ENCODE measurements at places on chromosomes 5 and 9. TPM values are rescaled to one million over a fixed set of nuclear protein-coding genes. Genes with fewer than 3 reads are reported as not detected.

GRCh38 chr5:113404269-113404668, 30.5 kb downstream of the TSSK1B start:
- DNase-seq, result no peak

- DNase-seq, result no peak
Observed at GRCh38 chr9:5354184-5354583, 14.5 kb upstream of the RLN1 start.

GRCh38 chr9:137320555-137321384, 18.7 kb upstream of the NRARP start:
- DNase-seq, result peak; percentile 17

GRCh38 chr9:128061275-128061960, 5.7 kb downstream of the NAIF1 start:
- DNase-seq, result no peak

DNA sequence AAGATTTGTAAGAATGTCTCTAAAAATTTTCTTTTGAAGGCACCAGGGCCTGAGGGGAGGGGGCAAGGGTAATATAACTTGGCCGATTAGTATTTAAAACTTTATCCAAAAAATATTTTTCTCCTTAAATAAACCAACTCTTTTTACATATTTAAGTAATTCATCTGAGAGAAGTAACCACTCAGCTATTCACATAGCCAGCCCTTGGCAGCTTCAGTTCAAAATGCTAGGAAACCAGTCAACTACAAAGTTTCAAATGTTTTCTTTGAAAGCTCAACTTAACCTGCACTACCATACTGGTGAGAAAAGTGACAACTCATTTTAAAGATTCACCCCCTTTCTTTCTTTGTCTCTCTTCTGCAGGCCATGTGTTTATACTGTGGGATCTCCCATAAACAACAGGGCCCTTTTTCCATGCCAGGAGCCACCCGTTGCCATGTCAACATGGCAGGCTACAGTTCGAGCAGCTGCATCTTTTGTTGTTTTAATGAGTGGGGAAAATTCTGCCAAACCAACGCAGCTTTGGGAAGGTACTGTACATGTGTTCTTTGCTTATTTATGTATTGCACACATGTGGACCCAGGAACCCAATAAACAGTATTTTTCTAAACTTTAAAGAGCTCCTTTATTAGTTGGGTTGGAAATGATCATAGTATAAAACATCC, 46.3 kb downstream of the AOPEP start:
- no peak for DNase-seq

GRCh38 chr9:69847491-69847890, 26.9 kb downstream of the CFAP95 start:
- no peak for DNase-seq

DNA sequence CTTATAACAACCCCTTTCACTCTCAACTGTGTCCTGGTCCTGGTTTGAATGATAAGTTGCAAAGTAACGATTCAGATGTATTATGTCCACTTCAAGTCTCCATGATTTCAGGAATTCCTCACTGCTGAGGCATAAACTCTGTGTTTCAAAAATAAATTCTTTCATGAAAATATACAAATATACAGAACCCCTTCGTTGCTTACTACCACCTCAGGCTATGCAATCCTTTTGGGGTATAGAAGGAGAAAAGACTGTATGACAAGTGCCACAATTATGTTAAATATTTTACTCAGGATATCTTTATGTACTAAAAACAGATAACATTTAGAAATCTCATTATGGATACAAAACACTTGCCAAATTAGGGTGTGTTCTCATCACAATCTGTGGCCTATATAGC, 190.7 kb downstream of the KCTD16 start:
- DNase-seq, result no peak

DNA sequence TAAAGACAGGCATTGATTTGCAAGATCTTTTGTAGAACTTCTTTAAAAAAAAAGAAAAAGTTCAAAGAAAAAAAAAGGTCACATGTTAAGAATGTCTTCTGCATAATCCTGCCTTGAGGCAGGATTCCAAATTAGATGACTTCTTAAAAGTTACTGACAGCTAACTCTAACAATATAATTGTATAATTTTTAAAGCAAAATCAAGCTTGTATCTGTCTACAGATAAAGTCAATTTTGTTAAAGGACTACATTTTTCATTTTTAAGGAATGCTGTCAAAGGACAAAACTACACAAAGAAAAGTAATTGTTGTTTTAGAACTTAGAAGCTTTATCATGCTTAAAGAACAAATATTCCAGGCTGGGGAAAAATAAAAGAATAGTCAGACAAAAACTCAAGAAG, 57.8 kb downstream of the MPDZ start:
- DNase-seq, result no peak

DNA sequence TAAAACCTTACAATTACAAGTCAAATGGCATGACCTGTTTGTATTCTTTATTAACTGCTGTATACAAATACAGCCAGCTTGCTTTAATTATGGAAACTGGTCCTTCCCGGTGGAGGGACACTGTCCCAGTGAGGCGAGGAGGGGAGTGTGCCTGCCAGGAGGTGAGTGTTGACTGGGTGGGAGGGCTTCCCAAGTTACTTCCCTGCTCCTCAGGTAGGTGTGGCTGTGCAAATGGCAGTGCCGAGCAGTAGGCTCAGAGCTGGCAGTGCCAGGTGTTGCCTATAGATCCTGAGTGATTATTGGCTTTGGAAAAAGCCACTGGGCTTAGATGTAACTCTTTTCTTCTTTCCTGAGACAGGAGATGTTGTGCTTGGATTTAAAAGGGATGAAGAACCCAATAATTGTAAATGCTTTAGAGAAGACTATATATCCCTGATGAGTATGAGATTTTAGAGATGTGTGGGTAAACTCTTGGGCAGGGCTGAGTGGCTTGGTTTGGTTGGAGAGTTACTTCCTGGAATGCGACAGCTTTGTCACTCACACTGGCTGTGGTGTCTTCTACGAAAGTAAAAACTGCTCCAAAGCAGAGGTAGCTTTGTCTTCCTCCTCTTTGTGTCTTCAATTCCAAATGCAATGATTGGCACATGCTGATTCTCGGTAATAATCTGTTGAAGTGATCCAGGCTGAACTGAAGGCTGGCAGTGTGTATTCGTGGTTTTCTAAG, 43.7 kb downstream of the GLRX start:
- DNase-seq, result no peak

GRCh38 chr5:139468421-139468931, 2.3 kb upstream of the SMIM33 start:
- DNase-seq, result no peak

GRCh38 chr9:96203867-96204501, 98.0 kb downstream of the HSD17B3 start:
- no peak for DNase-seq

DNA sequence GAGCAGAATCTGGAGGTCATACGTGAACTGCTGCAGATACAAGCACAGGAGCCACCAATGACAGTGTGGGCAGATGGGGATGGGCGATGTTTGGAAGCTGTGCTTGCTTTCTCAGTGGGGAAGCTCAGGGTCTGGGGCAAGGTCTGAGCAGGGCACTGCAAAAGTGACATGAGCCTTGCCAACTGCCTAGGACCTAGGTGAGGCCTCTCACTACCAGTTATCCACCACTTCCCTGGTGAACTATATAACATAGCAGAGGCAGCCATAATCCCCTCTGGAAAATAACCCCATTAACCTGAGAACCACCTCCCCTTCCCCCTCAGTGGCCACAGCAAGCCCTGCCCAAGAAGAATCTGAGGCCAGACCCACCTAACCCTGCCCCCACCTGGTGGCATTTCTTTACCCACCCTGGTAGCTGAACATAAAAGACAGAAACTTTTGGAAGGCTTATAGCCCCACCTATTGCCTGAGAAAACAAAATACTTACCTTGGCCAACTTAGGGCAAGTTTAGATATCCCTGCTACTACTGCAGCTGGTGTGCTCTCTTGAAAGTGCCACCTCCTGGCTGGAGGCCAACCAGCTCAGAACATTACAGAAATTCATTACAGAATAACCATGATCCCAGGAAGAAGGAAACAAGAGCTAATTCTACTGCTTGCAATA, 18.8 kb upstream of the SPEF2 start:
- DNase-seq, result peak; percentile 53

- no peak for DNase-seq
Observed at GRCh38 chr9:113350937-113351336, 1.6 kb downstream of the BSPRY start.

DNA sequence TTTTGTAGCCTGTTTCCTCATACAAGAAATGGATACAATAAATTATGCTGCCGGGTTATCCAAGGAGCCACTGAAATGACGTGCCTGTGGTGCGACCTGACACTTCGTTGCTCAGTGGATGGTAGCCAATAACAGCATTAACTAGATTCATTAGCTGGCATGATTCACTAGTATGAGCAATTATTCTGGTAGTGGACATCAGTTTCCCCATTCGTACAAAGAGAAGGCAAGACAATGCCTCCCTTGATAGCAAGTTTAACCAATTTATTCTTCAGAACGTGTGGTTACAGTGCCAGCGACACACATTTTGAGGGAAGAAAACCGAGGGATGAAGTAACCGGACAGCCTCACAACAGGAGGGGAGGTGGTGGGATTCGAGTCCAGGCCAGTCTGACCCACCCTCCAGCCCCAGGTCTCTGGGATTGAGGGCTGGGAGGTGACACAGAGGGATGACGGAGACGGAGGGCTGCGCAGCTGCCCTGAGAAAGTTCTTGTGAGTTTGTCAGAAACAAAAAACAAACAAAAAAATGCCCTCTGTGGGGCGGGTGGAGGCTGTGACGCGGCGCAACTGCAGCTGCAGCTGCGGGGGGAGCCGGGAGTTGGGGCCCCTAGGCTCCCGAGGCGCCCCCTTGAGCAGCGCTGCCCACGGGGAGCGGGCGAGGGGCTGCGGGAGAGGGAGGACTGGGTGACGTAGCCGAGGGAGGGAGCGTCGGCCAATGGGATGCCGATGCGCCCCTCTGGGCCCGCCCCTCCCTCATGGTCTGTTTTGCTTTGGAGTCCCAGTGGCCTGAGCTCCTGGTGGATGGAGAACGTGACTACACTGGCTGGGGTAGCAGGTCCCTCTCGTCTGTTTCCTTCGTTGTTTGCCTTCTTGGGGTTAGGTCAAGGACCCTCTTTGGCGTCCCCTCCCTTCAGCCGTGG, 10.9 kb downstream of the LHX2 start:
- DNase-seq, result no peak

- DNase-seq, result no peak
Observed at GRCh38 chr5:11602298-11602697, 301.9 kb downstream of the CTNND2 start.

GRCh38 chr5:27788184-27788583, 749.8 kb upstream of the CDH9 start:
- no peak for DNase-seq

DNA sequence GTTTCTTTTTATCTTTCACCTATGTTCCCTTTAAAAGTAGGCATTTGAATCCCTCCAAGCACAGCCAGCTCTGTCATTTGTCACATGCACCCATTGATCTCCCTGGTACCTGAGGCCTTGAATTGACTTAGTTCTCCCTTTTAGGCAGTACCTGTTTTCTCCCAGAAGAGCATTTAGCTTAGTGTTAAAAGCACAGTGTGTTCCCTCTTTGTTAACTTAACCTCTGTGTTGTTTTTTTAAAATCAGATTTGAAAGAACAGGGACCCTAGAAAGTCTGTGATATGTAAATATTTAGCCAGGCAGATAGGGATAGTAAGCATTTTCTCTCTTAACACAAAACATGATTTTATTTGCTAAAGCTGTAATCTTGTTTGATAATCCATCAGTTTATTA, 113.8 kb upstream of the SPATA31D4 start:
- no peak for DNase-seq

The GDNF gene
- total RNA-seq, result 2.2 TPM

The S100Z gene
- total RNA-seq, result not detected

The GRM6 gene
- total RNA-seq, result not detected

The GARIN3 gene
- not detected for total RNA-seq

The WDR38 gene
- total RNA-seq, result not detected

The CORO2A gene
- total RNA-seq, result 50.9 TPM

The RAD23B gene
- total RNA-seq, result 55.6 TPM

All from transverse colon (tissue), 4 donors.